ENCODE measurements at places on chromosomes 6 and 20.

DNA sequence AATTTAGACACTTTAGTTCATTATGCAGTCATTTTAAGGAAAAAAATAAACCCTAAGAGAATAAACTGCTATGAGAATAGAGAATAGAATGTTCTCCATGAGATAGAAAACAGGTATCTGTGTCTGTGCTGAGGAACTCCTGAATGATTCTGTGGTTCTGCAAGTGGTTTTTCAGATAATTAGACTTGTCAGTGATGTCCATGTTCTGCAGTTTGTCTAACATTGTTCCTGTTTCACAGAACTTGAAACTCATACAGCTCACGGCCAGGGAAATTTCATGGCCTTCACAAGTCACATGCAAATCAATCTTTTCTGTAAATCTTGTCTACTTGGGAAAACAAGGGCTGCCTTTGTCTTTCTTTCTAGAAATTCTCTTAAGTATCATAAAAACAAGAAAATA lies 73.4 kb upstream of the HMGCLL1 start:
- no peak for DNase-seq

DNA sequence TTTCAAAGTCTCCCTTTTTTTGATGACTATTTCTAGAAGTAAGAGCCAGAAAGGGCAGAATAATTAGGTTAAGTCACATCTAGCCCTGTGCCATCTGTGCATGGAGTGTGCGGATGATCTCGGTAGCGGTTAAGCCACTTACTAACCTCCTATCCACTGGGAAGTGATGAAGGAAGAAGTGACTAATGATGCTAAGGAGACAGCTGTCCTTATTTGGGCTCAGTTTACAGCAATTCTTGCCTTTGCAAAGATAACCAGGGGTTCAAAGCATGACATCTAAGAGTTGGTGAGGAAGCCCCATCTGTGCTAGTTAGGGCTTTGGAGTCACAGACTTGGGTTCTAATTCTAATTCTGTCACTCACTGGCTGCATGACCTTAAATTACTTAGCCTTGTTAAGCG lies 62.4 kb upstream of the RREB1 start:
- no peak for DNase-seq

DNA sequence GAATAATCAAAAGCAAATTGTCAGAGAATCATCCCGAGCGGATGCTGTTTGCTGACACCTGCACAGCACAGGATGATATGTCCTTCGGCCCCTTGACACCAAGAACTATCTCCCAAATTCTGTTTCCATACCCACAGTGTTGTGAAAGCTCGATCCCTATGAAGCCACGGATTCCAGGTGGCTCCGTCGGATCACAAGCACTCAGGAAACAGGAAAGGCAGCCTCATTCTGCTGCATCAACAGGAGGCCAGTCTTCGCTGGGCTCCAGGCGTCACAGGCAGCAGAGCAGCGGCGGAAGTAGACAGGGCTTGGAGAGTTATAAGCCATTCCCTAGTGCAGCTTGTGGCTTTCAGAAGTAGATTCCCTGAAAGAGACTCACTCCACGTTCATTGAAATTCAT lies 342.3 kb downstream of the C6orf118 start:
- no peak for DNase-seq

DNA sequence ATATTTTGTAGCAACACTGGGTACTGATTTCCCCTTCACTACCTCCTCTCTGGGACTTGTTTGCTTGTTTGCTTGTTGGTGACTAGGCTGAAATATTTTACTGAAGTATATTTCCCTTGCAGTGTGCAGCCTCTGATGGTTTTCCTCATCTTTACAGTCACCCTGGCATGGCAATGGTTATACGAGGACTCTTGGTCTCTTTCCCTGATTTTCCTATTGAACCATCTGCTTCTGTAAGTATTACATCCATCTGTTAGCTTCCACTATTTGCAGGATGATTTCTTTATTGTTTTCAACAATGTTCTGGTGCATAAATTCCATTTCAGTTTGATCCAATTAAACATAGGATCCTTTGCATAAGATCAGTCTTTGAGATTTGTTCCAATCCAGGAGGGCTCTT lies 465.1 kb downstream of the MEI4 start:
- DNase-seq = no peak

DNA sequence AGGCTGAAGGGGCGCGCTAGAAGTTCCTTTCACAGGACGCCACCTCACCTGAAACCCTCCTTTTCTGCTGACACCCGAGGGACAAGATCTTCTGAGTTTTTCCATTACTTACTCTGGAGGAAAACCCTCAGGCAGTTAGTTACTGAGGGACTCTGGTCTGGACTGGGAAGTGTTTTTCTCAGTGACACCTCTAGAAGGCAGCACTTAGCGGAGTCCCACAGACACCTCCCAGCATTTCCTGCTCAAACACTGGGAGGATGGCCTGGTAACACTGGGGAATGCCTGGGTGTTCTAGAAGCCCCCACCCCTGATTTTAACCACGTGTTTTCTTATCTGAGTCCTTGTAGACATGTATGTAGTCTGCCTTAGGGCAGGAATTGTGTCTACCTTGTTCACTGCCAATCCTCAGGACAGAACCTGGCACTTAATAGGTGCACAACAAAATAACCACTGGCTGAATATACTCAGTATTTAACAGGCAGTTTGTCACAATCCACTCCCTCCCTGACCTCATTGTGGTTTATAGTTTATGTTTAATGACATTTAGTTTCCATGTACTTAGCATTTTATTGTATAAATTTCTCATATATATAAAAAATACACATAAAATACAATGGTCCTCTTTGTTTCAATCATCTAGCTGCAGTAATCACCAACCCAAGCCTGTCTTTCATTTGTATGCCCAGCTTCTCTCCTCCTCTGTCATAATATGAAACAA lies 4.8 kb downstream of the GSTA3 start:
- DNase-seq = no peak

DNA sequence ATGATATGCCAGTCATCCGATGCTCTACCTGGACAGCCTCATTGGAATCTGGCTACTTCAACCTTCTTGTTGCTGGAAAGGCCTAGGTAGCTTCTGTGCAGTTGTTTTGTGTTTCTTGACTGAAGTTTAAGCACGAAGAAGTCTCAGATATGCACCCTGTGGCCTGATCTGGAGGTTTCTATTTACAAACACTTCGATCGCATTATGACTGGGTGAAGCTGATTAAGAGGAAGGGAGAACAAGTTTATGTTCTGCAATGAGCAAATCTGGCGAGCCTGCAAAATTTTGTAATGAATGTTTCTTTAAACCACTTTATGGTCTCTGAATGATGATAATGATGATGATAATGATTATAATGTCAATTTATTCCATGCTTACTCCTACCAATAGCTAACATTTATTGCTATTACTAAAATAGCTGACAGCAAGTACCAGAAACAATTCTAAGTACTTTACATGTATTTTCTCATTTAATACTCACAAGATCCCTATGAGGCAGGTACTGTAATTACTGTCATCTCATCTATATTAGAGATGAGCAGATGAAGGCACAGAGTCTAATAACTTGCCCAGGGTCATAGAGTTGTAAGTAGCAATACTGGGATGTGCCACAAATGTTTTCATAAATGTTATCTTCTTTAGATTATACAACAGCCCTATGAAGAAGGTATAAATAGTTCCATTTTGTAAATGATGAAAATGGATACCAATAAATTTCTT lies 126.1 kb upstream of the UST start:
- DNase-seq = no peak
